GM06990 (cell line): ENCODE measurements at places on chromosomes 4 and X.

GRCh38 chrX:24395775-24396174 lies 35.3 kb downstream of the SUPT20HL1 start:
- peak; percentile 8 for DNase-seq

GRCh38 chr4:11328401-11328800 lies 100.3 kb downstream of the HS3ST1 start:
- DNase-seq = no peak

- no peak for DNase-seq
These were observed 48.6 kb upstream of the GYPA start for GRCh38 chr4:144189121-144189520.

- DNase-seq = no peak
These were observed 58.2 kb upstream of the PTCHD1 start for GRCh38 chrX:23276475-23276874.

DNA sequence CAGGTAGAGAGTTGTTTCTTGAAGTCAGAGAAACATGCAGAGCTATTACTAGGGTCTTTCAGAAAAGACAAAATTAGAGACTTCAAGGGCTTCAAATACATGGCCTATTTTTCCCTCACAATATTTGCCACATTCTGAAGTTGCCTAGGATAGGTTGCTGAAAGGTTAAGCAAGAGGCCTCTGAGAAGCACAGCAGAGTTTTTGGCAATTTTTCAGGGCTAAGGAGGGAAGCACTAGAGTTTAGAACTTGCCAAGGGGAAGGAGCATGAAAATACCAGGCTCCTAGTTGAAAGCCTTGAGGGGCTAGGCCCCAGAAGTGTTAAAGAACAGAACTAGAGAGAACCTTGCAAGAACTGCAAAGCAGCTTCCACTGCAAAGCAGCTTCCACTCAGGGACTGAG lies 86.4 kb downstream of the ANAPC10 start:
- DNase-seq = no peak

DNA sequence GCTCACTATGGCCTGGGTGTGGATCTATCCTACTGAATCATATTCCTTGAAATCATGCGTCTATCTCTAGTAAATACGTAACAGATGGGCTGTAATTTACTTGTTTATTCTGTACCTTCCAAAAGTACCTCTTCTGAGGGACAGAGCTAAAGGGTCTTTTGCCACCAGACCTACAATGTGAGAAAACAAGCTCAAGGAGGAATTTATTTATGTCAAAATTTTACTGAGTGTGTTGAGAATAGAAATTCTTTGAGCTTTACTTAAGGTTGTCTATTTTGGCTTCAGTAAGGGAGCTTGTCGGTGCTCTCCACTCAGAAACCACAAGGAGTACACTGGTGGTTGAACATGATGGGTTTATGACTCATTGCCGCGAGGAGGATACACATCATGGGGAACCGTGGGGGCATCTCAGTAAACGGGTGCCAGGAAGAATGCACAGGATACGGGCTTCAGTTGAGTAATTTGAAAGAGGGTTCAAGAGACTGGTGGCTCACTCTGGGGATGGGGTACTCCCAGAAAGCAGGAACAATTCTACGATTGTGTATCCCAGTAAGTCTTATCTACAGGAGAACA lies 3.0 kb downstream of the ANK2 start:
- peak; percentile 27 for DNase-seq

DNA sequence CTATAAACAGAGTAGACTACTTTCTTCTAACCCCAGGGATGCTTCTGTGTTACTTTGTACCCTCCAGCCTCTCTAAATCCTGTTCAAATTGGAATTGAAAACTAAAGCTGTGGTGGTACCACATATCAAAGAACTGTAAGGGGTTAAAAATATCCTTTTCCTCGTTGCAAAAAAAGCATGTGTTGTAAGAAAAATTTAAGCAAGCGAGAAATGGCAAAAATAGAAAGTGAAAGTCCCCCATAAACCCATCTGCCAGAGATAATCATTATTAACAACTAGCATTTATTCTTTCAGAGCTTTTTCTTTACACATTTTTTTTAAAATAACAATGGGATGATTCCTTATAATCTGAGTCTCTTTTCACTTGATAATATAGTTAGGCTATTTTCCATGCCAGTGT lies 40.6 kb downstream of the TMEM164 start:
- DNase-seq = no peak

- no peak for DNase-seq
These were observed 45.5 kb downstream of the VGLL1 start for GRCh38 chrX:136577552-136577951.

- DNase-seq = no peak
These were observed 120.3 kb downstream of the EVC2 start for GRCh38 chr4:5588046-5588445.

DNA sequence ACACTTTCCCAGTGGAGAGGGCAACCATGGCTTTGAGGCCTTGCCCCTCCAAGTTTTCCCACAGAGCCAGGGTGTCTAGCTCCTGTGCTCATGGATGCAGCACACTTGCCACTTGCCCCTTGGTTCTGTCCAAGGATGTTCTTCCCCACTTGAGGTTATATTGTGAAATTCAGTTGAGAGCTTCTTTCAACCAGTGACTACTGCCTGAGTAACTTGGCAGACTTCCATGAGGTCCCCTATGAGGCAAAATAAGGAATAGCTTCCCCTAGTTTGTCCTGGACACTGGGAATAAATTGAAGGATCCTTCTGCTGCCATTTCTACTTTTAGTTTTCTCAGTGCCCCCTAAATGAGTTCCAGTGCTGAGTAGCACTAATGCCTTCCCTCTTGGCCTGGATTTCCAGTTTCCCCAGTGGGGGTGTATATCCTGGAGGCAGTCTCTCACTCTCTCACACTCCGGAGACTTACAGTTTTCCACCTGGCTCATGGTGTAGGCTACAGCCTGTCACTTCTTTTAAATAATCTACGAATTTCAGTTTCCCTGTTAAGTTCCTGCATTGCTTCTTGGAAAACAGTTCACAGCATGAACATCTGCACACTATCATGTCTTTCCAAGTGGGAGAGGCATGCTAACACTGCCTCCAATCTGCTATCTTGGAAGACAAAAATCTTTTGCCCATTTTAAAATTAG lies 36.4 kb upstream of the ADH4 start:
- no peak for DNase-seq

DNA sequence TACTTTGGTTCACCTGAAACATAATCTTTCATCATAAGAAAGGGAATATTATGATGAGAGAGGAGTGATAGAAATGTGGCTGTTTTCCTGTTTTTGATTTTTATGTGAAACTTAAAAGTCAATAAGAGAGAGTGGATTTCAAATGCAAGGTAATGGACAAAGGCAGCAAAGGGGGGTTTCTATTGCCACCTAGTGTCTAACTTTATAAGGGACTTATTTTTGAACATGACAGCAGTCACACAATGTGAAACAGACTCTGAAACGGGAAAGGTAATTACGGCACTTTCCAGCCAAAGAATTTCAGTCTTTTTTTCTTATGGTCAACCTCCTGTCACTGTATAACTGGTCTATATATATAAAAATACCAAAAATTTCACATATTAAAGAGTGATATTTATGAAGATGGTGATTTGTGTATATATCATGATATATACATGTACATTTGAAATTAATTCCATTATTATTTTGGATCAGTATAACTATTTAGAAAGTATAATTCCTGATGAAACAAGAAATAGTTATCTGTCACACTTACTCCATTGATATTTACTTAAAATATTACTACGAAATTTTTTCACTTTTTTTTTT lies 127.1 kb downstream of the FBXO8 start:
- peak; percentile 3 for DNase-seq

- no peak for DNase-seq
These were observed 29.4 kb downstream of the FGF5 start for GRCh38 chr4:80295826-80296225.

DNA sequence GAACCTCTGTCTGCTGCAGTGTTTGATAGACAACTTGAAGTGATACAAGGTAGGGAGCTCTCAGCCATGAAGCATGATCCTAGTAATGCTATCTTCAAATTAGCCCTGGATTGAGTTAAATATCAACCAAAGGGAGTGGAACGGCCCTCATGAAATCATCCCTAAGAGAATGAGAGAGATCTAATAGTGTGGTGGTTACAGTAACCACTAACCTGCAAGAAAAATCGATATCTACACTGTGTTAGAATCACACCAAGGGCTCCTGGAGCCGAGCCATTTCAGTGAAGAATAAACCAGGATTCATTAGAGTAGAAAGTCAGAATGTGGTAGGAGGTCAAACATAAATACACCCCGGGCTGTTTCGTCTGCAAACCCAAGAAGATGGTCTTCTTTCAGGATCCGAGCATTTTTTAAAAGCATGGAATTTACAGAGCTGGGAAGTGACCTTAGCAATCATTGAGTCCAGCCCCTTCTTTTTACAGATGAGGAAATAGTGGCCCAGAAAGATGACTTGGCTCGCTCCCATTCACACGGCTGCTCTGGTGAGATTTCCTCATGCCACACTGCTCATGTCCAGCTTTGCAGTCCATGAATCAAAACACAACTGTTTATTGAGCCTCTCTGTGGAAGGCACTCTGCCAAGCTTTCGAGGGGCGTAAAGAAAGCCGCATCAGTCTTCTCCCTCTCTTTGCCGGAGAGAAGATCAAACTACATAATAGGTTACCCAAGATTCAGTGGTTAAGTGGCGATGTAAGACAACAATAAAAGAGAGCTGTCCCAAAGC lies 5.5 kb upstream of the DCTD start:
- no peak for DNase-seq

GRCh38 chr4:126752126-126752525 lies 880.6 kb upstream of the INTU start:
- no peak for DNase-seq

DNA sequence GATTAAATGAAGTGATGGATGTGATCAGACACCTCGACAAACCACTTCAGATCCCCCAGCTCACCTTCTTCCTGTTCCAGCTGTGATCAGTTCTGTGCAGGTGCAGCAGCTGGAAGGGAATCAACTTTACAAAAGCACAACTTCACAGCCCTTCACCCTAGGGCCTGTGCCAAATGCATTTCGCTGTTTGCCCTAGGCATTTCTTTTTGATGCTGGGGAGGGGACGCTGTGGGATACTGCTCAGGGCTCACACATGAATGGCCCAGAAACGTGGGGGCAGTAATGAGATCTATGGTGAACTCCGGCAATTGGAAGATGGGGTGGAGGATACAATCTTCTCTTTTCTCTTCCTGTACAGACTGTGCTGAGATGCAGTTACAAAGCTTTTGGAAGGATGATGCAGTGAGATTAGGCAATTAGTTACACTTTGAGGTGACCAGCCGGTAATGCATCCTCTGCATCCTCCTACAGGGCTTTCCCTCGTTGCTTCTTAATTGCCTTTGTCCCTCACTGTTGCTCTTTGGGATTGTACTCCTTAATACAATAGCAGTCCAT lies 215.1 kb upstream of the PITX2 start:
- DNase-seq = no peak

DNA sequence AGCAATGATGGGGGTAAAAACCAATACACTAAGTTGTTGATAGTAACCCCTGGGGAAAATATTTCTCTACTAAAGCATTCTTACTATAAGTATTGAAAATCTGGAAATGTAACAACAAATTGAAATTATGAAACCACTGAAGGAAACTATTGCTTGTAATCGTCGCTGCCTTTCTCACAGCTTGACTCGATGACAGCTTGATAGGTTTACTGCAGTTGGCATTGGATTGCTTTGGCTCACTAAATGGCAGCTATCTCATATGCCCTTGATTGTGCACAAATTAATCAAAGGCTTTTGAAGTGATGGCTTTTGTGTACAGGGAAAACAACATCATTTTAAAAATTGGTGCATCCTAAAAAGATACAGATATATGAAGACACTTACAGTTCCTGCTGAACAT lies 419.6 kb upstream of the TENM3 start:
- DNase-seq = no peak

DNA sequence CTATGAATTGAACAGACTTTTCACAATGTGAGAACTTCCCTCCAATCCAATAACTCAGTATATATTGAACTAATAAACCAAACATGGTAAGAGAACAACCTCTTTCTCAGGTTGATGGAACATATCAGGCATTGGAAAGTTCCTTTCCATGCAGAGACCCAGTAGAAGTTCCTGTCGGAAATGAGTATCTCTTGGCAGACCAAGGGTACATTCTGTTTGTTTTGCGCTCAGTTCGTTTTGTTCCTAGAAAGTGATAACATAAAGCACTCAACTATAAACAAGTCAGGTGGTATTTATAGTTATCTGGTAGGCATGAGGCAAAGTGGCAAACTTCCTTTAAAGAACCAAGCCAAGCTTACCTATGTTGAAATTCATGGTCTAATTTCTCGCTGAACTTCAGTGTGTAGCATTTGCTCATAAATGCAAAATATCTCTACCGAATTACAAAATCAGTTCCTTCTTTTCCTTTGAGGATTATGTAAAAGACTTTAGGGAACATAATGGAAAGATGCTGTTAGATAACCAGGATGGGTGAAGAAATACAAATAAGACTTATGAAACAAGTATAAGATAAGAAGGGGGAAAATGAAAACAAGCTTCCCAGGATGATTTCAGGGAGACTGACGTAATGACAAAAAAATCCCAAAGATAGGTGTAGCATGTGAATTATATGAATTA lies 120.3 kb downstream of the ARHGAP24 start:
- DNase-seq = no peak

- peak; percentile 57 for DNase-seq
These were observed 211.3 kb downstream of the ARHGAP10 start for GRCh38 chr4:147943159-147943638.

DNA sequence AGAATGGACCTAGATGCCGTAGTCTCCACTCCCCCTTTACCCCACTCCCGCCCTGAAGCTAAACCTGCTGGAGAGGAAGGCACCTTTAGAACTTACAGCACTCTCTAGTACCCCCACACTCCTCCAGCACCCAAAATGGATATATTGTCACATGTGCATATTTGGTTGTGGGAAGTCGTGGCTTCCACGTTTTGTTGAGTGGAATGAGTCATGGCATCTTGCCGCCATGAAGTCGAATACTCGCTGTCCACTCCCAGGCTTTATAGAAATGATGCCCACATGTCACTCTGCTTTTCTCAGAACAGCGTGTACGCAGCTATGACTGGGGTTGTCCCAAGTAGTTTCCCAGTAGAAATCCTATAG lies 545 bp downstream of the ABCE1 start:
- DNase-seq = no peak

- DNase-seq = no peak
These were observed 61.5 kb downstream of the GSPT2 start for GRCh38 chrX:51804741-51805140.

DNA sequence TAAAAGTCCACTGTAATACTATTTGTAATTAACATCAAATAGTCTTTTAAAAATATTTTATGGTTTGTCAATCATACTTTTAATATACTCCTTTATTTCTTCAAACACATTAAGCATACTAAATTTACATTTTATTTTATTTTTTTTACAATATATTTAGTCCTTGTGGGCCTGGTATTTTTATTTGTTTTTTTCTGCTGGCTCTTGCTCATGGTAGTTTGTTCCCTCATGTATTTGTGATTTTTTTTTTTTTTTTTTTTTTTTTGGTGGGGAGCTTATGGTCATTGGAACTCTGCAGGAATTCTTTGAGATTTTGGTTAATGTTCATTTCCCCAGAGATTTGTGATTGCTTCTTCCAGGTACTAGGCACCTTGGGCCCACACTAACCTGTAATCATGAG lies 185.5 kb downstream of the PDGFRA start:
- DNase-seq = no peak
